ENCODE measurements at places on chromosomes 5 and 9.

DNA sequence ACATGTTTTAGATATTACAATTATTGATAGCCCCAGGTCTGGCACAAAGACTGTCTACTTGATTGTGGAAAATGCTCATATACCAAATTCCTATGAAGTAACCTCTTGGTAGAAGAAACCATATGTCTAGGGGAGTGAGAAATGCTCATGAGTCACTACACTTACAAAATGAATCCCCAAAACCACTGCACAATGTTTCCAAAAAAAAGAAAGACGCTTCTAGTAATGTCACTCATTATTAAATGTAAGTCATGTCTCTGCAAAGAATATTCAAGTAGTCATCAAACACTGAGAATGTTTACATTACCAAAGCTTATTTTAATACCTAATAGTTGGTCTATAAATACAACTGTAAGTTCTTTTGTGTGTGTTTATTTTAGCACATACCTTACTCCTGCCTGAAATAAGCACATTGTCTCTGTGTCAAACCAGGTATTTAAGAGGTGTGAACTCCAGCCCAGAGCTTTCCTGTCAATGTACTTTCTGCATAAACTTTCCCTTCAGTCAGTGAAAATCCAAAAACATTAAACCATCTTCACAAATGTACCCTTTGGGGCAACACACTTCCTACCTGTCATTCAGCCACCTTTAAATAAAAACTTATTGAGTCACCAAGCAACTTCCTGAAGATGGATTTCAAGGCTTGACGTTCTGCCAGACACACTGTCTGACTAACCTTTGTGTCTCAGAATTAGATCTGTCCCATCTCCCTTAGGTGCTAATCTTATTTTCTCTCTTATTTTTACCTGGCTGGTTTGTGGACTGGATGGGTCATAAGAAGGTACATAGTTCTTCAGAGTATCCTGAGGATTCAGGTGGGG, 194.0 kb downstream of the NFIB start:
- DNase-seq = no peak

GRCh38 chr5:50301756-50302155, 139.3 kb downstream of the EMB start:
- DNase-seq = no peak

DNA sequence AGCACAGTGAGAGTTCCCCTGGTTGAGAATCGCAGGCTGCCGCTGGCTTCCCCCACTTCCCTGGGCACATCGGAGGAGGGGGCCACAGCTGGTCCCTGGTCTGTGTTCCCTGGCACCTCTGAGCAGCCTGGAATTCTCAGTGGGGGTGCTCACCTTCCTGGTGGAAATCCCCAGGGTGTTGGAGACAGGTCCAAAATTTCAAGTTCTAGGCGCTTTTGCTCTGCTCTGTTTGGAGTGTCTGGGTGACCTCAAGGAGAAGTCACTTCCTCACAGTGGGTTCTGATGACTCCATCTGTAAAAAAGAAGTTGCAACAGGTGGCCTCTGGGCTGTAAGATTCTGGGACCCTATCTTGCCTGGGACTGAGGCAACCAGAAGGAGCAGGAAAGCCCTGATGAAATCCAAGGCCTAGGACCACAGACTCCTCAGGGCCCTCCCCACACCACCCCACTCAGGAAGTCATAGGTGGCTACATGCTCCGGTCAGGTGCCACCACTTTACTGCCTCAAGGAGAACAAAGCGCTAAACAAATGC, at the start of gene TRAF1:
TRAF1 (minus strand) TSS at position 400 of the 532 bp plus-strand sequence. CDS start 721 bp downstream, outside the sequence.
- peak; percentile 75 for DNase-seq

- DNase-seq = no peak
Observed at GRCh38 chr5:138961221-138961620, 86.1 kb upstream of the LRRTM2 start.

- DNase-seq = no peak
Observed at GRCh38 chr9:109767404-109767803, 12.6 kb upstream of the PALM2AKAP2 start.

GRCh38 chr5:115431116-115431515, 113.5 kb downstream of the FEM1C start:
- no peak for DNase-seq

- DNase-seq = peak; percentile 63
Observed at GRCh38 chr9:131799177-131799823, 59.4 kb upstream of the RAPGEF1 start.
